ENCODE measurements at places on chromosomes 1 and 21. TPM values are rescaled to one million over a fixed set of nuclear protein-coding genes. Genes with fewer than 3 reads are reported as not detected.

GRCh38 chr1:9717193-9718005 is 65.9 kb downstream of the PIK3CD start:
- H3K4me1 ChIP-seq: no peaks in the 10 kb centered on the region
- no peak for DNase-seq
- H3K36me3 ChIP-seq: no peaks in the 10 kb centered on the region
- H3K27me3 ChIP-seq: no peaks in the 10 kb centered on the region

DNA sequence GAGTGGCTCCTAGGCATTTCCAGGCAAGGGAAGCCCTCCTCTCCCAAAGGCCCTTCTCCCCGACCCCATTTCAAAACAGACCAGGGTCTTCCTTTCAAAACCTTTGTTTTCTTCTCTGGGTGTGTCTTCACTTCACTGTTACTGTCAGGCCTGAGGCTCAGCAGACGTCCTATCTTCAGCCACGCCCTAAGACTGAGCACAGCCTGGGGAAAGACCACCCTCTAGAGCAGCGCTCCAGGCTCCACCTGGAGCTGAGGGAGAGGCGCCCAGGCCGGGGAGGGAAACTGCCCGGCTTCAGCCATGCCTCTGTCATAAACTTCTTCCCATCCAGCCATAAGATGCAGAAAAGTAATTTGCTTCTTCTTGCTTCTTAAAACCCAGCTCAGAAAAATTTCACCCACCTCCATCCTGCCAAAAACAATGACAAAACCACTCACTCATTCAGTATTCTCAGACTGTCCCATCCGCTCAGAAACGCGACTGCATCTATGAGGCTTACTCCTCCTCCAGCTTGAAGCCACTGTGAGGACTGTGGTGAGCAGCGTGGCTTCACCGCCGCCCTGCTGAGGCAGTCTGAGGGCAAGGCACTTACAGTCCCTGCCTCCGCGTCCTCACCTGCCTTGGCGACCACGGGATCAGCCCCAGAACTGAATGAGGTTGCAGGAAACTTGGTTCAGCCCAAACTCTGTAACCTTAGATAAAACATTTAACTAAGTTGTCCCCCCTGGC is 36.1 kb downstream of the VN1R5 start:
- no peaks in the 10 kb centered on the region for H3K36me3 ChIP-seq
- H3K27me3 ChIP-seq: no peaks in the 10 kb centered on the region
- H3K4me1 ChIP-seq: no peaks in the 10 kb centered on the region
- H3K27ac ChIP-seq: no peak overlapping the region

- peak within 1 kb of the TSS; percentile 28 for H3K4me3 ChIP-seq
- H3K27ac ChIP-seq: no peak within 1 kb of the TSS
- no peak for DNase-seq
Measured at GRCh38 chr1:47415728-47416318, at the start of gene FOXE3. TSS of gene FOXE3 (plus strand) at chr1:47416285. CDS start at chr1:47416316, 31 bp downstream.

DNA sequence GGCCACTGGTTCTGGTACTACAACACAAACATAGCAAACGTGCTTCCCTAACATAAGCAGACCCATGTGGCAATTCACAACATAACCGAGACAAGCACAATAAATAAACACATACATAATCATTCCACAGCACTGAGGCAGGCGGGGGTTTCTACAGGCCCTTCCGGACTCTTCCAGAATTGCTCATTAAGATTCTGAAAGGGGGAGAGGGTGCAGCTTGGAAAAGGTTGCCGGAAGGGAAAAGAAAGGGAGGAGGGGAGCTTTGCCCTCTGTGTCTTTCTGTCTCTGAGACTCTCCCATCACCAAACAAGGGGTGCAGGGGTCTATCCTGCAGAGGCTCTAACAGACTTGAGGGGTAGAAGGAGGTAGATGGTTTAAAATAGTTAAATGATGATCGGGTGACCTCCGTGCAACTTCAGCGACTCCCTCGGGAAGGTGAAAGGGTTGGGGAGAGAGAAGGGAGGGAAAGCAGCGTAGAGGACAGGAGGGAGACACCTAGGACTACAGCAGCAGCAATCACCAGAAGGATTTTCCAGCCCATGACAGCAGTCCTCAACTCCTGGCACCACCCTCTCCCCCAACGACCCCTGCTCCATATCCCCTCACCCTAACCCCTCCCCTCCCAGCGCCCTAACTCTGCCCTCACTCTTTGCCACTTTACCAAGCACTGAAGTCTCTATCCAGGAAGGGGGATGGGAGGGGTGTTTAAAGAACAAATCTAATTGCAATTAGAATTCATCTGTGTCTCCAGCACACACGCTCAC is 365.5 kb upstream of the ESRRG start:
- no peaks in the 10 kb centered on the region for H3K4me1 ChIP-seq
- H3K27ac ChIP-seq: peak overlapping the region; percentile 89

- no peaks in the 10 kb centered on the region for H3K27me3 ChIP-seq
- no peaks in the 10 kb centered on the region for H3K36me3 ChIP-seq
- DNase-seq: no peak
- peak overlapping the region; percentile 71 for H3K27ac ChIP-seq
- H3K4me1 ChIP-seq: no peaks in the 10 kb centered on the region
Measured at GRCh38 chr1:8155528-8156186, 129.5 kb upstream of the ERRFI1 start.

DNA sequence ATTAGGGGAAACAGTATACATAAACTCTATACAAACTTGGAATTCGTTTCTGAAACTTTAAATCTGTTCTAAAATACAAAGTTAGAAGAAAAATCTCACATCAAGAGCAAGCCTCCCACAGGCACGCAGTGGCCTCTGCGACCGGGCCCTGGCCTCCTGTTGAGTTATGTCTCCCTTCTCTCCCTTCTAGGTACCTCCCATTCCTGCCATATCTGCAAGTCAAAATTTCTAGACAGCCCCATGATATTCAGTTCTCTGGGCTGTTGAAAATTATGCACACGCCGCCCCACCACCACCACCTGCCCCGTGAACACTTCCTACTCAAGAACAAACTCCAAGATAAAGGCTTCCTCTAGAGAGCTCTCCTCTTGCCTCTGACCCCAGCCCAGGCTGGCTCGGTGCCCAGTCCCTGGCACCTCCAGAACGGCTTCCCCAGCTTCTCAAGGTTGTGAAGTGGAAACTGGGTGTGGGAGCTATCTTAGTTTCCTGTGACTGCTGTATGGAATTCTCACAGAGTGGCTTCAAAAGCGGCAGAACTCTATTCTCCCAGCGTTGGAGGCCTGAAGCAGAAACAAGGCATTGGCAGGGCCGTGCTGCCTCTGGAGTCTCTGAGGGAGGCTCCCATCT is 37.7 kb upstream of the LRP8 start:
- H3K4me3 ChIP-seq: no peak overlapping the region
- H3K36me3 ChIP-seq: no peaks in the 10 kb centered on the region
- peak; percentile 47 for DNase-seq

- peaks cover 4% of the 10 kb centered on the region for H3K36me3 ChIP-seq
- no peaks in the 10 kb centered on the region for H3K27me3 ChIP-seq
- H3K4me3 ChIP-seq: no peak overlapping the region
- no peak for DNase-seq
- H3K4me1 ChIP-seq: no peaks in the 10 kb centered on the region
Measured at GRCh38 chr1:6645018-6645417, 20.4 kb downstream of the THAP3 start.

DNA sequence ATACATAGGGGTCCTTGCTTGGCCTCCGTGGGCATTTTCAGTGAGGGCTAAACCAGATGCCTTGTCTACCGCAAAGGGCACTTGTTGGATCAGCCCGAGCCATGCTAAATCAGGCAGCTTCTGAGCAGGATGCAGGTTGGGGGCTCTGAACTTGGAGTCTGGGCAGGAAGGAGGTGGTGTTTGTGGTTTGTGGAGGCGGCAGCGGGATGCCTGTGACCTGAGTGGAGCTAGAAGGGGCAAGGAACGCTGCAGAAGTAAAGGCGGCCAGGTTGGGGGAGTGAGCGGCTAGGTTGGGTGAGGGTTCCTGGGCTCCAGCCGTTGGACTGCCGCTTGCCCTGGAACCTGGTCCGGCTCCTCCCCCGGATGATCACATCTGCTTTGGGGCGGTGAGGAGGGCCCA is 183.9 kb downstream of the CAMTA1 start:
- H3K36me3 ChIP-seq: no peaks in the 10 kb centered on the region
- H3K27ac ChIP-seq: no peak overlapping the region
- no peaks in the 10 kb centered on the region for H3K4me1 ChIP-seq
- DNase-seq: no peak

GRCh38 chr1:245469734-245470133 is 314.9 kb downstream of the KIF26B start:
- H3K4me3 ChIP-seq: no peak overlapping the region
- H3K36me3 ChIP-seq: no peaks in the 10 kb centered on the region
- no peaks in the 10 kb centered on the region for H3K27me3 ChIP-seq
- no peak overlapping the region for H3K27ac ChIP-seq
- DNase-seq: no peak
- no peaks in the 10 kb centered on the region for H3K4me1 ChIP-seq

DNA sequence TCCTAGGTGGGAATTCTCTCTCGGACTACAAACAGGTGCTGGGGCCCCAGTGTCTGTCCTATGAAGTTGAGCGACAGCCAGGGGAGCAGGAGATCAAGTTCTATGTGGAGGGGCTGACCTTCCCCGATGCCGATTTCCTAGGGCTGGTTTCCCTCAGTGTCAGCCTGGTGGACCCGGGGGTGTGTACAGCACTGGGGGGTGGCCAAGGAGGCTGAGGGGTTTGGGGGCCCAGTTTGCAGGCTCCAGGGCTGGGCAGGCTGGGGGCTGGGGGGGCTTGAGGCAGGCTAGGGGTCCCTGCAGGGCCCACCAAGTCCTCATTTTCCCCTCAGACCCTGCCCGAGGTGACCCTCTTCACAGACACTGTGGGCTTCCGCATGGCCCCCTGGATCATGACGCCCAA is 20.3 kb upstream of the PADI3 start:
- no peak overlapping the region for H3K4me3 ChIP-seq
- H3K4me1 ChIP-seq: no peaks in the 10 kb centered on the region
- H3K27me3 ChIP-seq: no peaks in the 10 kb centered on the region
- no peaks in the 10 kb centered on the region for H3K36me3 ChIP-seq
- H3K27ac ChIP-seq: no peak overlapping the region

GRCh38 chr1:9119745-9120144 is 9.2 kb downstream of the GPR157 start:
- DNase-seq: no peak
- no peak overlapping the region for H3K4me3 ChIP-seq
- H3K27me3 ChIP-seq: no peaks in the 10 kb centered on the region

- no peaks in the 10 kb centered on the region for H3K27me3 ChIP-seq
- H3K4me1 ChIP-seq: no peaks in the 10 kb centered on the region
- no peak overlapping the region for H3K4me3 ChIP-seq
Measured at GRCh38 chr1:168585191-168585590, 8.8 kb downstream of the XCL1 start.

GRCh38 chr21:31476263-31477022 is 132.4 kb upstream of the TIAM1 start:
- no peak overlapping the region for H3K27ac ChIP-seq
- H3K36me3 ChIP-seq: no peaks in the 10 kb centered on the region
- no peaks in the 10 kb centered on the region for H3K27me3 ChIP-seq
- H3K4me1 ChIP-seq: no peaks in the 10 kb centered on the region

- DNase-seq: no peak
- no peaks in the 10 kb centered on the region for H3K4me1 ChIP-seq
- no peak overlapping the region for H3K27ac ChIP-seq
- H3K27me3 ChIP-seq: no peaks in the 10 kb centered on the region
- H3K4me3 ChIP-seq: no peak overlapping the region
Measured at GRCh38 chr1:85290826-85291225, 14.4 kb upstream of the BCL10 start.

- no peaks in the 10 kb centered on the region for H3K27me3 ChIP-seq
- no peaks in the 10 kb centered on the region for H3K4me1 ChIP-seq
- no peak overlapping the region for H3K4me3 ChIP-seq
- H3K27ac ChIP-seq: no peak overlapping the region
Measured at GRCh38 chr1:24425441-24425840, 9.8 kb downstream of the NIPAL3 start.

DNA sequence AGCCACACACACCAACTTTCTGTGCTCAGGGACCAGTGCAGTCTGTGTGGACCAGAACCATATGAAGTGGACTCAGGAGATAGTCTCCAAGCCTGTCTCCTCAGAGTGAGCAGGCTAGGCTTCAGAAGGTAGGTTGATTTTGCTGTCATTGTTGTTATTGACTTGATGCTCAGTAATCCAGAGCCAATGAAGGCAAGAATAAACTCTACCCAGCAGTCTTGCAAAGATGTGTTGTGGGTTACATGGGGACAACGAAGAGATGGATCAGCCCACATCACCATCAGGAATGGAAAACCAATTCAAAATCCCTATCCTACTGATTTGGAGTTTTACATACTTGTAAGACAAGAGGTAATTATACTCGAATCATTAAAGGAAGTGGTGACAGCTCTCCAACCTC is 37.4 kb downstream of the PHC2 start:
- H3K27me3 ChIP-seq: no peaks in the 10 kb centered on the region
- H3K4me1 ChIP-seq: no peaks in the 10 kb centered on the region
- no peak overlapping the region for H3K4me3 ChIP-seq
- H3K27ac ChIP-seq: no peak overlapping the region
- no peak for DNase-seq
- no peaks in the 10 kb centered on the region for H3K36me3 ChIP-seq

GRCh38 chr1:150528196-150528595 is 12.6 kb downstream of the FALEC start:
- no peaks in the 10 kb centered on the region for H3K27me3 ChIP-seq
- no peak overlapping the region for H3K4me3 ChIP-seq
- DNase-seq: no peak
- H3K27ac ChIP-seq: no peak overlapping the region
- no peaks in the 10 kb centered on the region for H3K36me3 ChIP-seq
- no peaks in the 10 kb centered on the region for H3K4me1 ChIP-seq

GRCh38 chr21:45554477-45555175 is 12.4 kb upstream of the SLC19A1 start:
- H3K36me3 ChIP-seq: no peaks in the 10 kb centered on the region
- peak overlapping the region; percentile 83 for H3K27ac ChIP-seq
- H3K4me3 ChIP-seq: peak overlapping the region; percentile 71
- peaks cover 3% of the 10 kb centered on the region for H3K27me3 ChIP-seq
- DNase-seq: peak; percentile 83

DNA sequence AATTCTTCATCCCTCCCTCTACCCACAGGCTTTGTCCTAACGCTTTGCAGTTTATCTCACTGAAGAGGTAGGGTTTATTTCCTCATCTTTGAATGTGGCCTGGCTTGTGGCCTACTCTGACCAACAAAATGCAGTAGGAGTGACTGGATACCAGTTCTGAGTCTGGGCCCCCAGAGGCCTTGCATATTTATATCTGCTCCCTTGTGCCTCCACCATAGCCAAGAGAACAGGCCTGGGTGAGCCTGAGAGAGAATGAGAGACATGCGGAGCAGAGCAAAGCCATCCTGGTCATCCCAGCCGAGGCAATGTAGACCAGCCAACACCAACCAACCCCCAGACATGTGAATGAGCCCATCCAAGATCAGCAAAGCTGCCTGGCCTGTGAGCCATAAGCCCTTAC is 30.3 kb downstream of the SMIM12 start:
- no peak for DNase-seq
- H3K36me3 ChIP-seq: no peaks in the 10 kb centered on the region
- no peaks in the 10 kb centered on the region for H3K4me1 ChIP-seq
- H3K27ac ChIP-seq: peak overlapping the region; percentile 12
- no peaks in the 10 kb centered on the region for H3K27me3 ChIP-seq

- no peaks in the 10 kb centered on the region for H3K36me3 ChIP-seq
- H3K4me1 ChIP-seq: peaks cover 11% of the 10 kb centered on the region
- peak overlapping the region; percentile 14 for H3K27ac ChIP-seq
Measured at GRCh38 chr1:20358761-20359263, 68.1 kb downstream of the VWA5B1 start.

GRCh38 chr1:2821966-2822620 is 20.6 kb upstream of the TTC34 start:
- no peak overlapping the region for H3K4me3 ChIP-seq
- H3K27me3 ChIP-seq: no peaks in the 10 kb centered on the region
- H3K27ac ChIP-seq: no peak overlapping the region
- H3K4me1 ChIP-seq: no peaks in the 10 kb centered on the region

Gene SLC44A3
- total RNA-seq: 10.5 TPM

Gene TCHH
- total RNA-seq: 0.15 TPM

Gene ABCB10
- 17.0 TPM for total RNA-seq

Gene PLPPR4
- 0.80 TPM for total RNA-seq

Gene S1PR1
- 133 TPM for total RNA-seq

Gene SPATA17
- total RNA-seq: 0.48 TPM

Gene CYP2J2
- total RNA-seq: 0.16 TPM

Gene TRIM46
- total RNA-seq: 0.98 TPM

Gene CD1B
- total RNA-seq: not detected

Gene PLXNA2
- total RNA-seq: 11.5 TPM

All from breast epithelium (tissue), 4 donors.